ENCODE measurements at places on chromosomes 12 and 14.

- DNase-seq, result no peak
Observed at GRCh38 chr12:46111715-46112114, 121.3 kb upstream of the SCAF11 start.

DNA sequence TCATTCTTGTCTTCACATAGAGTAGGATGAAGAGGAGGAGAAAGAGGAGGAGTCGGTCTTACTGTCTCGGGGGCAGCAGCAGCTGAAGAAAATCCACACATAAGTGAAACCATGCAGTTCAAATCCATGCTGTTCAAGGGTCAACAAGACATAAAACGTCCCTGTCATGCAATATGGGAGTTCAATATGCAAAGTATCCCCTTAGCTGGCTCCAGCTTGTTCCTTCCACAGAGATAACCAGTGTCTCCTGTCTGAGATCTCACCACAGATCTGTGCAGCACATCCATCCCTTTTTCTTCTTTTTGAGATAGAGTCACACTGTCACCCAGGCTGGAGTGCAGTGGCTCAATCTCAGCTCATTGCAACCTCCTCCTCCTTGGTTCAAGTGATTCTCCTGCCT, 357.5 kb downstream of the GALC start:
- no peak for DNase-seq

DNA sequence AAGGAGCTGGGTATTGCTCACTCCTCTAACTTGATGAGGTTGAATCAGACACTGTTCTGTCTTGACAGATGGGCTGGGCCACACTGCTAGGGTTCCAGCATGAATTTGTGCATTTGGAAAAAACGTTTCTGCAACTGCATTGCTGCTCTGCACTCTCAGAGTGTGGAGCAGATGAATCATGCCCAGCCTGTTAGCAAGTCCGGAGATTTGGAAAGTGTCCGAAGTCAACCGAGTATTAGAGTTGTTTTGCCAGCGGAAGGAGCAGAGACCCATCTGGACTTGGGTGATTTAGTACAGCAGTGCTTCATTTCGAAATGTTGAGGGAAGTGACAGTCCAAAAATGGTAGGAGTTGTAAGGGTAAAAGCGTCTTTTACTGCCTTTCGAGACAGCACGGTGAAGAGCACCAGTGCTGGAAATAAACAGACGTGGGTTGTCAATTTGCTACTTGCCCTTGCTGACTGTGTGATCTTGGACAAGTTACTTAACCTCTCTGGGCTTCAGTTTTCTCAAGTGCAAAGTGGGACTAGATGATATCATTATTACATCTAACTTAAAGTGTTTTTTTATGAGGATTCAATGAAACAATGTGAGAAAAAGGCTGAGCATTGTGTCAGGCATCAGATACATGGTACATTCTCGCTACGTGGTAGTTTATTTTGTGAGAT, 139.5 kb downstream of the CHST11 start:
- no peak for DNase-seq

- no peak for DNase-seq
Observed at GRCh38 chr12:95673576-95673975, 117.0 kb downstream of the NTN4 start.

DNA sequence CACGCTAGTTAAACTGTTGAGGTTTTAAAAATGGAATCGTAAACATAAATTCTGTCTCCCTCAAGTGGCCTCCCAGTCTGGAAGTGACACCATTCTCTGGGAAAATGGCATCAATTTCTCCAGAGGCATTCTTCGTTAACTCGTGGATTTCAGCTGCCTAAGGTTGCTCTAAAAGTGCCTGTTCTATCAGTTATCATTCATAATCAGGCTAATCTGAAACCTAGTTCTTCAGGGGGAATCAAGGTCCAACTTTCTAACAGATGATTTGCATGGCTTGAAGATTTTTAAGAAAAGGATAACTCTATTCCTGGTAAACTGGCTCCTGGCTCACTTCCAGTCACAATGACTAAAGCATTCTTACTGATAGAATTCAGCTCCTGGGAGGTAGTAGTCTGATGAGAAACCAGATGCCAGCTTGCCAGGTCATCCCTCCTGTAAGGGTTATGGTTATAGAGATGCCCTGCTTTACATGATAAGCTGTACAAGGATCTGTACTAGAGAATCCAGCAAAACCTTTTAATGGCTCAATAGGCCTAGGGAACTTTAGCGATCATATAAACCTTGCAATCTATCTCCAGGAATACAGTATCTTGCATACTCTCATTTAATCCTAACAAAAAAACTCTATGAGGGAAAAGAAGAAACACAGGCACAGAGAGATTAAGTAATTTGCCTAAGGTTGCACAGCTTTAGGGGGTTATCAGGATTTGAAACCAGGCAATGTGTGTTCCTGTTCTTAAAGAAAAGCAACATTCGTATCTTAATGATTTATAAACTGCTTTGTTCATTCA, 1.5 kb downstream of the L3HYPDH start:
- DNase-seq, result no peak

DNA sequence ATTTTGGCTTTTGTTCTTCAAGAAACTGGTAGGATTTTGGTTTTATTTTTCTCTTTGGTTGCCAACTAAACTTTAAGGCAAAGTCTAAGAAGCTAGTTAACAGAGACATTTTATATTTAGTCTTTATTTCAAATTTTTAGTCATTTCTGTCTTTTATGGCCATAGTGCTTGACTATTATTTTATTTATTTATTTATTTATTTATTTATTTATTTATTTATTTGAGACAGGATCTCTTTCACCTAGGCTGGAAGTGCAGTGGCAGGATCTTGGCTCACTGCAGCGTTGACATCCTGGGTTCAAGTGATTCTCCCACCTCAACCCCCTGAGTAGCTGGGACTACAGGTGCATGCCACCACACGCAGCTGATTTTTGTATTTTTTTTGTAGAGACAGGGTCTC, 3.1 kb downstream of the MON2 start:
- DNase-seq, result no peak

- DNase-seq, result no peak
Observed at GRCh38 chr12:62215506-62215905, 44.7 kb upstream of the USP15 start.

DNA sequence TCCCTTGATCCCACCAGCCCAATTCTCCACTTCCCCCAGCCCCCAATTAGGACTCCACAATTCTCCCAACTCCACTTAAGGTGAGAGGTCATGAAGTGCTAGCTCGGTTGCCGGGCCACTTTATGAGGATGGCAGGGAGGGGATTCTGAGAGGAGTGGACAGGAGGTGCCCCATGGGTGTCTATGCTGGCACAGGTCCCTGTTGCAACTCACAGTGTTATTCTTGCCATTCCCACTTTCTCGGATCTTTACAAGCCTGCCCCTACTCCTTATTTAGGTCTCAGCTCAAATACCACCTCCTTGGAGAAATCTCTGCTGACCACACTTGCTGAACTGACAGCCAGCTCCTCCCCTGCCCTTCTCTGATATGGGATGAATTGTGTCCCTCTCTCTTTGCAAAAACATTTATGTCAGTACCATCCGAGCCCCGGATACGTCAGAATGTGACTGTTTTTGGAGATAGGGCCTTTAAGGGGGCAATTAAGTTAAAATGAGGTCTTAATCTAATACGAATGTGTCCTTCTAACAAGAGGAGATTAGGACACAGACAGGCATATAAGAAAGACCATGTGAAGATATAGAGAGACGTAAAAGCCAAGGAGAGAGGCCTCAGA, 4.2 kb upstream of the LGALS3 start:
- DNase-seq, result no peak

- DNase-seq, result no peak
Observed at GRCh38 chr14:99202516-99202915, 69.5 kb downstream of the BCL11B start.

GRCh38 chr14:89241257-89241656, 175.8 kb downstream of the FOXN3 start:
- no peak for DNase-seq

- no peak for DNase-seq
Observed at GRCh38 chr12:63782466-63782865, 2.8 kb downstream of the RXYLT1 start.

GRCh38 chr14:22282417-22282816, 306.6 kb downstream of the DAD1 start:
- no peak for DNase-seq

DNA sequence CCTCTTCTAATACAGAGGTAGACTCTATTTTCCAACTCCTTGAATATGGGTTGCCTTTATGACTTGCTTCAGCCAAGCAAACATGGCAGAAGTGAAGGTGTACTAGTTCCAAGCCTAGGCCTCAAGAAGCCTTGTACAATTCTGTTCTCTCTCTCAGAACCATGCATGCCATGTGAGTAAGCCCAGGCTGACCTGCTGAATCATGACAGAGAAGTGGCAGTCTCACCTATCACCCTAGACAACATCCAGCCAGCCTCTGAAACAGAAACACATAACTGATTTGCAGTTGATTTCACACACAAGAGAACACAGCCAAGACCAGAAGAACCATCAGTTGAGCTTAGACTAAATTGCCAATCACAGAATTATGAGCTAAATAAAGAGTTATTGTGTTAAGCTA, 157.2 kb downstream of the GARIN6 start:
- DNase-seq, result no peak

DNA sequence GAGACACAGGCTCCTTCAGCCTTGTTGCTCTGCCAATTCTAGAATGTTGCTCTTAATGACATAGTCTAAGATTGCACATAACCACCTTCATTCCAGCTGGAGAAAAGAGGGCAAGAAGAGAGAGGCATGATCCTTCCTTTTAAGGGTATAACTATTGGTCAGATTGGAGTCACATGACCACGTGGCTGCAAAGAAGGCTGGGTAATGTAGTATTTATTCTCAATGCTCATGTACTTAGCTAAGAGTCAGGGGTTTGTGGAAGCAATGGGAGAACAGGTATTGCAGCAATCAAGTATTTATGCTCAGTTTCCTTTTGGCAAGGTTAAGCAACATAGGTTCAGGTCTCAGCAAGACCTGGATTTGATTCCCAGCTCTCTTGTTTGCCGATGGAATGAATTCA, 298.8 kb upstream of the TBX3 start:
- no peak for DNase-seq

- no peak for DNase-seq
Observed at GRCh38 chr12:53755451-53755891, 3.7 kb upstream of the CISTR start.

- DNase-seq, result no peak
Observed at GRCh38 chr12:89760783-89761182, 52.1 kb upstream of the ATP2B1 start.

- no peak for DNase-seq
Observed at GRCh38 chr12:109770861-109771670, 57.4 kb downstream of the FAM222A start.

DNA sequence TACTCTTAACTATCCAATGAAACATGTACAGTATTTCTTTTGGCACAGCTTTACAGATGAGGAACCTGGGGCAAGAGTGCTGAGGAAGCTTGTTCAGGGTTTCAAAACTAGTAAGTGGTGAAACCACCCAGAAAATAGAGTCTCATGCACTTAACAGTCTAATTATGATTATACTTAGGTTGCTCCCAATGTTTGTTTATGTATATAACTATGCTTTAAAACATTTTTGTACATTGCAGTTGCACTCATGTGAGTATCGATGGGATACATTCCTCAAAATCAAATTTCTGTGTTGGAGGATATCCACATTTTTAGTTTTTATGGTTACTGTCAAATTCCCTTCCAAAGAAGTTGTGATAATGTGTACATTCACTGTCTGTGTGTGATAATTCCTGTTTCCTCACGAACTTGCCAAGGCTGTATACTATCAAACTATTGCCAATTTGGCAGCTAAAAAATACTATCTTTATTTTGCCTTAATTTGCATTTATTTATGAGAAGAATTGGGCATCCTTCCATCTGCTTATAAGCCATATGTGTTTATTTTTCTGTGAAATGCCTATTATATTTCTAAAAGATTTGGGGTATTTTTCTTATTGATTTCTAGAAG, 143.9 kb upstream of the SSTR1 start:
- no peak for DNase-seq

DNA sequence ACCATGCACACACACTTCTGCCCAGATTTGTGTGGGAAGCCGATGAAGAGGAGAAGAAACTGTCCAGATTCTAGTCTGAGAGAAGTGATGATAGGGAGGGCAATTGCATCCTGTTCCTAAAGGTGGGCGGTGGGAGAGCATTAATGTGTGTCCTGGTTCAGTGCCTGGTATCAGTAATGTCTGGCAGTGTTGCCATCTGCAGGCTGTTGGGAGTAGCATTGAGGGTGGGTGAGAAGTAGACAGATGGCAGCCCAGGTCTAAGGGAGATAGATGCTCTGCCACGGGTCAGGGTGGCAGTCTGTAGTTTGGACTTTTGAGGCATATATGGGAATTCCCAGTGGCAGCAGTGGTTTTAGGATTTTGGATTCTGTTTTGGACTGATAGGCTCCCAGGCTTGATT, 156.4 kb downstream of the ETNK1 start:
- DNase-seq, result no peak

DNA sequence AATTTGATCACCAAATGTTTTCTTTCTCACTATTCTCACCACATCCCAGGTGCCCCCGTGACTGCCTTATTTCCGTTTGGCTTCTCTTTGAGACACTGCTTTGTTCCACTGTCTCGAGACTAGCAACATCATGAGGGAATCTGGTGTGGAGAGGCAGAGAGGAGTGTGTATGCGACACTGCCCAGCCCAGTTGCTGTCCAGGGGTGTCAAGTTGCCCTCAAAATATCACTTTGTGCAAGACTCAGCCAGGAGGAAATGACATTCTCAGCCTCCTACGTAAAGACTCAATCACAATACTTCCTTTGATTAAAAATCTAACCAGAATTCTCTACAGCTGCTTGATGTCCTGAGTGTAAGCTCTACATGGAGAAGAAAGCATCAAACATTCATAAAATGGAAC, 48.2 kb upstream of the EEA1 start:
- no peak for DNase-seq

- DNase-seq, result no peak
Observed at GRCh38 chr12:106885026-106885425, 70.7 kb upstream of the TMEM263 start.

- DNase-seq, result no peak
Observed at GRCh38 chr14:26589925-26590324, 7.9 kb downstream of the NOVA1 start.

DNA sequence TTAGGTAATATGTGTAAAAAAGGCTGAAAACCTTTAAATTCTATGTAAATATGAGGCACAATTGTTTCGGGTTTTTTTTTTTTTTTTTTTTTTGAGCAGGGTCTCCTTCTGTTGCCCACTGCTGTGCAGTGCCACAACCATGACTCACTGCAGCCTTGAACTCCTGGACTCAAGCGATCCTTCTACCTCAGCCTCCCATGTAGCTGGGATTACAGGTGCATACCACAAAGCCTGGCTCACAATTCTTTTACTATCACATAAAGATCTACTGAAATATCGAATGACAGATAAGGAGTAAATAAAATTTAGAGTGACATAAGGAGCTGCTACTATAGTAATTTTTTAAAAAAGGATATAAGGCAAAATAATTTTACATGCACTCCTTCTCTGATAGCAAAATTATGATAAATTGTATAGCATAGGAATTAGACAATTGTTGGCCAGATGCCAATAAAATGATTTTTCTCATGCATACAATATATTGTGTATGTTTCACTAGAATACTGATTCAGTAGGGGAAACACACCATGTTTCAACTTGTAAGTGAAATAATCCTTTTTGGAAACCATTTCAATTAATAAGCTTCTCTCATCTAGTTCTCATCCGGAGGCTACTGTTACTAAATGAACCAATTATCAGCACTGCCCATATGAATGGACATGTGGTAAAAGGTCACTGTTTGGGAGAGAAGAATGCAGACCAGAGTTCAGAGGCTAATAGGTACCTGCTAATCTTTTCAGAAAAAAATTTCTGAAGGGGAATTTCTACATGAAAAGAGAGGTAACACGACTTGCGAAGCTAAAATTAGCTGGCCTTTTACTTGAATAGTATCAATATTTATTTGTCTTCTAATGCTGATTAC, 108.4 kb downstream of the PPP1R12A start:
- DNase-seq, result no peak
